ENCODE measurements at places on chromosomes 2 and 18. TPM values are rescaled to one million over a fixed set of nuclear protein-coding genes. Genes with fewer than 3 reads are reported as not detected.

DNA sequence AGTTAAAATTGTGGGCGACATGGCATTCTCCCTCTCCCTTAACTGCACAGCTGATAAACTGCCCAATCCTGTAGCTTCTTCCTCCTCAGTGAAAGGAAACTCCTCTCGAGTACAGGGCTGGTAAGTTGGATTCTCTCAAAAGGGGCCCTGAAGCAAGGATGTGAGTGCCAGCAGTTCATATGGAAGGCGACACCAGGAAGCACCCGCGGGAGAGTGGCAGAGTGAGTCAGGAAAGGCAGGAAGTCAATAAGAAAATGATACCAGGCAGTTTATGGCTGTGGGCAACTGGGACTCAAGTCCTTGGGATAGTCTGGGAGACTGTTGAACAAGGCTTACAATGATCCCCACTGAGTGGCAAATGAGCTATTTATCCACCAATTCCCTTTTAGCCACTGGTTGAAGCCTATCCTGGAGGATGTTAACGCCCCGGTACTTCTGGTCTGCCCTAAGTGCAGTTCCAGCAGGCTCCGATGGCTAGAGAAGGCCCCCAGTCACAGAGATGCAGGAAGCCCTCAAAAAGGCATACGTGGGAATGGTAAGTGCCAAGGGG is 34.8 kb downstream of the ABHD3 start:
- DNase-seq, result no peak

The ABCG8 gene
- not detected for total RNA-seq

The PAPOLG gene
- total RNA-seq, result 22.9 TPM

- DNase-seq, result no peak
These were observed 50.6 kb downstream of the TTC21B start for GRCh38 chr2:165902934-165903333.

DNA sequence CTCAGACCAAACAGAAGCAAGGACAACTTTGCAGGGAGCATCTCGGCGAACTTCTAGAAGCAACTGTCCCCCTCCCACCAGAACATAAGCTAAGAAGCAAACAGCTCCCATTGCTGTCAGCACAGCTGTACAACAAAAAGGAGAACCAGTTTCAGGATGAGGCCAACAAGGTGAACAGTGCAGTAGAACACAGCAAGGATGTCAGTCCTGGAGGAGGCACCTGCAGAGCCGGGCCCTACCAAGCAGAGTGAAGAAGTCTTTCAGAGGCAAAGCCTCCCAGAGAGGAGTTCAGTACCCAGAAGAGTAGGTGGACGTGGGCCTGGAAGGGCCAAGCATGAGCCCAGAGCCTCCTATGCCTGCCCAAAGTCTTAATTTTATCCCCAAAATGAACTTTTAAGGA is 1.0 kb downstream of the PASK start:
- no peak for DNase-seq

The CCDC74A gene
- total RNA-seq, result 2.1 TPM

The PLGLB1 gene
- total RNA-seq, result 5.7 TPM

GRCh38 chr2:38187541-38188011 is 111.6 kb upstream of the CYP1B1 start:
- no peak for DNase-seq

- DNase-seq, result no peak
These were observed 338.9 kb upstream of the SETBP1 start for GRCh38 chr18:44341759-44342158.

DNA sequence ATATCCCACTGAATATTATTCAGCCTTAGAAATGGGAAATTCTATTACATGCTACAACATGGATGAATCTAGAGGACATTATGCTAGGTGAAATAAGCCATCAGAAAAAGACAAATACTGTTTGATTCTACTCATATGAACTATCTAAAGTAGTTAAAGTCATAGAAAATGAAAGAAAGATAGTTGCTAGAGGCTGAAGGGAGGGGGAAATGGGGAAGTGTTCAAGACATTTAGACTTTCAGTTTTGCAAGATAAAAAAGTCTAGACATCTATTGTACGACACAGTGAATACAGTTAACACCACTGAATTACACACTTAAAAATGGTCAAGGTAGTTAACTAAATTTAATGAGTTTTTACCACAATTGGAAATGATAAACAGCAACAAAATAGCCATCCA is 835.9 kb upstream of the CHAC2 start:
- DNase-seq, result no peak

The POTEJ gene
- total RNA-seq, result not detected

GRCh38 chr2:105397953-105398335 is 907 bp downstream of the FHL2 start:
- DNase-seq, result no peak

DNA sequence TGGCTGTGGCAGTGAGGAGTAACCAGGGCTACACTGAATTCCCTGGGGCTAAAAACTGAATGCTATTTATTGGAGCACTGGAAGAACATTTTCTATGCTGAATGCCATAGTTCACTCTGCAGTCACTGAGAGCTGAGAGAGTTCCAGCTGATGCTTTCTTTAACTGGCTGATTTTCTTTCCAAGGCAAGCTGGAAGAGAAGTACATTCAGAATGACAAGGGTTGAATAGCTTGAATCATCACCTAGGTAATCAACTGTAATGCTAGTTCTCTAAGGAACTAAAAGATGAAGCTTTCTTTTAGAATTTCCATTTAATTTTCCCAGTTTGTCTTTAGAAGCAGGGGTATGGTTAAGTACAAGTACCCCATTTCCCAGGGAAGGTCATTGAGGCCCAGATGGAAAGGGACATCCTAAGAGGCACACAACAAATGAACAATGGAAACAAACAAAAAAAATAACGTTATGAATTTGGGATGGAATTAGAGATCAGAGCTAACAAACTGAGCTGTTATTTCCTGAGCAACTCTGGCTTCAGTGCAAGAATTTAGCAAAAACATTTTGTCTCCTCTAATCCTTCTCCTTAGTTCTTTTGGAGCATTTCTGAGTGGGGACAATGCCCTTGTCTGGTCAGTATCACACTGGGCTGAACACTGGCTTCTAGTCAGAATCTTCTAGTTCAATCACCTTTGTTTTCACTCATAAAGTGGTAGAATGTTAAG is 132.8 kb upstream of the REG3A start:
- DNase-seq, result no peak

The YIPF4 gene
- total RNA-seq, result 57.7 TPM

DNA sequence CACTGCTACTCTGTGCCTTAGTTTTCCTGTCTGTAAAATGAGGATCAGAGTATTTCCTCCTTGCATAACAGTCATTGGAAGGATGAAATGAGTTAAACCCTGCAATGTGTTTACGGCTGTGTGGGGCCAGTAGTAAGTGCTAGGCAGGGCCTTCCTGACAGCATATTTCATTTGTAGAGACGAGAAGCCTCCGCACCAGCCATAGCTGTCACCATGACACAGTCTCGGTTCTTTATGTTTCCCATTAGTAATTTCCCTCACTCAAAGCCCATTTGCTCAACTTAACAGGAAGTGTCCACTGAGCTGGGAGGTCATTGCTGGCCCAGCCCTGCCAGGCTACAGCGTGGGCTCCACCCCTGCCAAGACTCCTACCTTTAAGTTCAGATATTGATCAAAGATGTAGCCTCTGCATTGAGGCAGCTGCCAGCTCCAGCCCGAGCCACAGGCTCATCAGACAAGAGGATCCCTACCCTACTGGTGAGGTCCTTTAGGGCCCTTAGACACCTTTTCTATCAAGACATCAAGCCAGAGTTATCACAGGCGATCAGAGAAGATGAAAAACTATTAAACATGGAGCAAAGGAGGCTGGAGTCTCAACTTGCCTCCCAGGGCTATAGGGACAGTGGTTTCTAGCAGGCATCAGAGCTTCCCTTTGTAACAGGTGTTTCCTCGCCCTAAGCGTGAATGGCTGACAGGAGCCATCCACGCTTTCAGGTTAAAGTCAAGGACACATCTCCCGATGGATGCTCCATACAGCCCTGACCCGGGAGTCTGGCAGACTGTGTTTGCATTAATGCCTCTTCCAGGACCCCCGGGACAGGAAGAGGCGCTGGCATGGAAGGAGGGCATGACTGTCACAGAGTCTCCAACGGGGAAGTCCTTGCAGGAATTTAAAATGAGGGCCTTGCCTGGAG is 251.7 kb downstream of the NDUFA10 start:
- DNase-seq, result no peak

GRCh38 chr2:44663471-44664073 is 277.9 kb upstream of the SIX3 start:
- DNase-seq, result no peak

- DNase-seq, result no peak
These were observed 83.9 kb downstream of the SH3YL1 start for GRCh38 chr2:179886-180285.

DNA sequence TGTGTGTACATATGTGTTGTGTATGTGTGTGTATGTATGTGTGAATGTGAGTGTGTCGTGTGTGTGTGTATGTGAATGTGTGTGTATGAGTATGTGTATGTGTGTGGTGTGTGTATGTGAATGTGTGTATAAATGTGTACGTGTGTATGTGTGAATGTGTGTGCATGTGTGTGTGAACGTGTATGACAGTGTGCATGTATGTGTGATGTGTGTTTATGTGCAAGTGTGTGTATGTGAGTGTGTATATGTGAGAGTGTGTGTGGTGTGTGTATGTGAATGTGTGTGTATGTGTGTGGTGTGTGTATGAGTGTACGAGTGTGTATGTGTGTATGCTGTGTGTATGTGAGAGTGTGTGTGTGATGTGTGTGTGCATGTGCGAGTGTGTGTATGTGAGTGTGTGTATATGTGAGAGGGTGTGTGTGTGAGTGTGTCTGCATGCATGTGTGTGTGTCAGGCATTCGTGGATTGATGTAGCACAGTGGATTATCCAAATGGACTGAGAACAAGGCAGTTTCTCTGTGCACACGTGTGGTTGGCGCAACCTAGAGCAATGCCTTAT is 127.2 kb downstream of the SH3BP4 start:
- no peak for DNase-seq

The TGFA gene
- 2.5 TPM for total RNA-seq

DNA sequence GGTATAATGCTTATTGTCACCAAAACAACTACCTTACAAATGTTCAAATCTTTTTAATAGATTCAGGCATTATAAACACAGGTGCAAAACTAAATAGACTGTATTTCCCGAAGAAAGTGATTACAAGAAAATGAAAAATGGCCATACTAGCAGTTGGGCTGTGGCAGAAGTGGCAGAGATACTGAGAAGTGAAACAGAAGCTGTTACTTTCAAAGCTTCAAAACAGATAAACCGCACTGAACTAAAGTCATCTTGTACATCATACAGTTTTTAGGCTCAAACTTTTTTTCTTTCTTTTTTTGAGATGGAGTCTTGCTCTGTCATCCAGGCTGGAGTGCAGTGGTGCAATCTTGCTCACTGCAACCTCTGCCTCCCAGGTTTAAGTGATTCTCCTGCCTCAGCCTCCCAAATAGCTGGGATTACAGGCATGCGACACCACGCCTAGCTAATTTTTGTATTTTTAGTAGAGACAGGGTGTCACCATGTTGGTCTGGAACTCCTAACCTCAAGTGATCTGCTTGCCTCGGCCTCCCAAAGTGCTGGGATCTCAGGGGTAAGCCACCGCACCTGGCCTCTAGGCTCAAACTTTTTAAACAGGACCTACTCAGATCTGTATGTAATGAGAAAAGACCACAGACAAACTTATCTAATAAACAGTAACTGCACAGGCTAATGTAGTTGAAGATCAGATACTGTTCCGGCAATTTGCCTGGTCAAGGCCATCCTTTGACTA is 77.9 kb upstream of the SATB2 start:
- DNase-seq, result no peak

The IL36B gene
- not detected for total RNA-seq

The CMPK2 gene
- total RNA-seq, result 5.7 TPM

GRCh38 chr2:65666156-65666725 is 233.8 kb upstream of the SPRED2 start:
- peak; percentile 6 for DNase-seq

DNA sequence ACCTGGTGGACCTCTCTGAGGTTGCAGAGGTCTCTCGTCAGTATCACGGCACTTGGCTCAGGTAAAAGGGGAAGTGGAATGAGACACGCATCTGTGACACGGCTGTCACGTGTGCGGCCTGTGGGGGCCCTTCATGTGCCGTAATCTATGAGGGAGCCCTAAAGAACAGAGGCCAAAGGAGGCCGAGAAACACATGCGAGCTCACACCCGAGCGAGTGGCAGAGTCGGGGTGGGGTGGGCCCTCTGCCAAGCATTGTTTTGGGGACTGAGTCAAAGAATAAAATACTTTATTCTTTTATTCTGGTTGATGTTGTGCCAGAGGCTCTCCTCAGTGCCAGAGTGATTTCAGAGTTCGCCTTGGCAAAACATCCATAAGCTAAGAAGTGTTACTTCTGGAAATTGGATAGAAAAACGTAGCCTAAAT is 43.3 kb downstream of the PLB1 start:
- DNase-seq, result no peak

DNA sequence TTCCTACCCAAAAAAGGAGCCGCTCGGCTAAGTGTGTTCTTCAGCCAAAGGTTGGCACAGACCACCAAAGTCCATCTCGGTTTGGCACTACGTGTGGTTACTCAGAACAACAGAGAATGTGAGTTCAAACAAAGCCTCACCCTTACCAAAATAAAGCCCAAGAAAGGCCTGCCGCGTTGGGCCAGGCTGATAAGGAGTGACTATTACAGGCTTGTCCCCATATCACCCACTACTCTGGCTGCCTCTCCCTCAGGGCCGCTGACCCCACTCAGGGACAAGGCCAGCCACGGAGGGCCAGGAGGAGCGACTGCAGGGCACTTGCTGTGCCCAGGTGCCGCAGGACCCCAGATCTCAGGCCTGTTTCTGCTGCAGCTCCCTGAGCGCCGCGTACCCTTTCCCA is 13.8 kb downstream of the HS1BP3 start:
- DNase-seq, result no peak

- DNase-seq, result no peak
These were observed 562.1 kb downstream of the TMX3 start for GRCh38 chr18:68152770-68153169.

The DYNAP gene
- total RNA-seq, result not detected

The CHRNA1 gene
- total RNA-seq, result not detected

DNA sequence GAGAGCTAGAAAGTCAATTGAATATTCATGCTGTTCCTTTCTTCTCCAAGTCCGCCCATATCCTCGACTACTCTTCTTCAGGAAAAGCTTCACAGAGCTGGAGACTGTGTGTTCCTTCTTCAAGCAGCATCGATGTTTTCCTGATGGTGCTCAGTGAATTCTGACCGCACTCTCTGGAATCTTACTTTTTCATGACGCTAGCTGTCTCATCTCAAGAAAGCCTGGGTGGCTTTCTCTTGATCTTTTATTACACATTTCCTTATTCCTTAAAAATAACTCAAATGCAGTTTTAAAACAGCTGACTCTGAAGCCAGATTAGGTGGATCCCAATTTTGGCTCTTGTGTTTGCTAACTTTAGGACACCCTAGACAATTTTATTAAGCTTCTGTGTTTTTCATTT is 1245.1 kb upstream of the LRRTM1 start:
- DNase-seq, result no peak

GRCh38 chr2:165952741-165953211 is 800 bp downstream of the TTC21B start:
- no peak for DNase-seq

The CBLN2 gene
- not detected for total RNA-seq

DNA sequence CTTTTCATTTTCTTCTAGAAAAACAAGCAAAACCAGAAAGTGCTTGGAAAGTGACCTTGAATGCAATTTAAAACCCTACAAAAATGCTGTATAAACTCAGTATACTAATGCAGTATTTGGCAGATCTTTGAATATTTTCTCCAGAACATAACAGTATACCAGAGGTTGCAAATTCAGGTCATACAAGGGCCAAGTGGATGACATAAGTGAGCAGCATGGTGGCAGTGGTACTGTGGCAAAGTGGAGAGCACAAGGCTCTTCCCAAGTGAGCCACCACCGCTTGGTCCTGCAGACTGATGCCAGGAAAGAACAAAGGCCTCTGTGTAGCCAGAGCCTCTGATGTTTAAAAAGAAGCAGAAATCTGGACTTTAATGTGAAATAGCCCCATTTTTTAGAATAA is 33.1 kb downstream of the METTL4 start:
- no peak for DNase-seq

Measured in activated T-cell treated with anti-CD3 and anti-CD28 coated beads, Interleukin-2, amount 50 U/mL, for 72 hours (primary cell).